Stomach (tissue), 19 donors: ENCODE measurements at places on chromosomes 1 and 21. TPM values are rescaled to one million over a fixed set of nuclear protein-coding genes. Genes with fewer than 3 reads are reported as not detected.

- no peak for DNase-seq
These were observed 575.0 kb upstream of the CHRM3 start for GRCh38 chr1:238811211-238811879.

DNA sequence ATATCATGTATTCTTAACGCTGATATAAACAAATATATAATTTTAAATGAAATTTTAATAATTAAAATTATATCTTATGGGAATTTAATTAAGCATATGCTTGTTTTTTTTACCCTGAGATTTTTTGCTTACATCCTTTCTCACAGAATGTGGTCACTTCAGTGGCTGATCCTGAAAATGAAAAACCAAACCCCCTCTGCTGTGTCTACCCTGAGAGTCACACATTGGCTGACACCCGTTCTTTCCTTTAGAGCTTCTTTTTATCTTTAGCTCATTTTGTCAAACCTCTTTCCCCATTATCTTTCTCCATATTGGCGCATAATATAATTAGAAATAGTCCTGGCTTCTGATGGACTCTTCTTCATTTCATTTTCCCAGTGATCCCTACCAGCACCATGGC, 10.8 kb upstream of the CACYBP start:
- DNase-seq: no peak

GRCh38 chr21:35699361-35699760, 361.0 kb downstream of the SETD4 start:
- DNase-seq: no peak

DNA sequence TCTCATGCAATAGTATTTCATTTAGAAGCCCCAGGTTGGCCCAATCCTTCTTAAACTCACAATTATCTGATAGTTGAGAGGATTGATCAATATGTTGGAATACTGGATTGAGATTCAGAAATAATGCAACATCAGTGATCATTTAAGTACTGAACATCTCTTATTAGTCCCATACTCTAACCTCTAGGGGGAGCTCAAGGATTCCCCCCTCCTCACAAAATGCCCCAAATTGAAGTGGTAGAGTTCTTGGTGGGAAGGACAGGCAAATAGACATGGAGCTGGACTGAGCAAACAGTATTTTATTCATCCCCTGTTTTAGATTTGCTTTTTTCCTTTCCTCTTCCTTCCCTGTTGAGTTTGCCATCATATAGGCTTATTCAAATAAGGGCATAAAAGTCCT, 62.8 kb downstream of the NGF start:
- no peak for DNase-seq

DNA sequence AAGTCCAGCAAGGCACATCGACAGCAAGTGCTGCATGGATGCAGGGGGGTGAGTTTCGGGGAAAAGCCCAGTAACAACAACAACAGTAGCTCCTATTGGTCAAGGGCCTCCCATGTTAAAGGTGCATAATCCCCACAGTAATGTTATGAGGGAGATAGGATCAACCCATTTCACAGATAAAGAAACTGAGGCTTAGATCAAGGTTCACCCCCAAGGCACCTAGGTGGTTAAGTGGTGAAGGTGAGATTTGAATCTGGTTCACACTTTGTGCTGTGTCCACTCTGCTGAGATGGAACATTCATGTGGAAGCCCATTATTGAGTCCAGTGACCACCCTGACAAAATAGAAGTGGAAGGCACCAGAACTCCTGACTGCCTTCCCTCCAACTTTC, 24.9 kb downstream of the PHGDH start:
- DNase-seq: no peak

GRCh38 chr1:24849672-24850295, 80.3 kb downstream of the RUNX3 start:
- DNase-seq: peak; percentile 25

DNA sequence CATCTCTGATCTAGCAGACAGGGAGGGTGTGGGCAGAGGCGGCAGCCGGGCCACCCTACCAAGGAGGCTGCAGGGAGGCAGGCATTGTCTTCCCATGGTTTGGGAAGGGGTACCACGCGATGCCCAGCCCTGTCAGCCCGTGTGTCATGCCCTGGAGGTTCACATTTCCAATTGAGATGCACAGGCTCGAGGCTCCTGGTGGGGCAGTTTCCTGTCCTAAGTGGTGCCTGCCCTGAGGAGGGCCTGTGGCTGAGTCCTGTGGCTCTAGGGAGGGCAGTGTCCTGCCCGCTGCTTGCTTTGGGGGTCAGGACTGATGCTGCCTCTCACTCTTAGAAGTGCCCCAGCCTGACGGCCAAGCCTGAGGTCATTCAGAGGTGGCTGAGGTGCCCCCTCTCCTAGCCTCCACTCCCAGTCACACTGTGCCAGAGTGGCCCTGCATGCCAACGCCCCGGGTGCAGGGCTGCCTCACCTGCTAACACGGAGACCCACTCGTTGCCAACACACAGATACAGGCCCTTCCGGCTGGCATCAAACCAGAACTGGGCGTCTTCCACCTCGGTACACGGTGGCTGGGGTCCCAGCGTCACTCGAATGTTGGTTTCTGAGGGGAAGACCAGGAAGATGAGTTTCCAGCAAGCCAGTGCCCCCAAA, 11.9 kb downstream of the KRTAP10-1 start:
- no peak for DNase-seq

- no peak for DNase-seq
These were observed 1.1 kb upstream of the ADIPOR1 start for GRCh38 chr1:202959276-202959620.

DNA sequence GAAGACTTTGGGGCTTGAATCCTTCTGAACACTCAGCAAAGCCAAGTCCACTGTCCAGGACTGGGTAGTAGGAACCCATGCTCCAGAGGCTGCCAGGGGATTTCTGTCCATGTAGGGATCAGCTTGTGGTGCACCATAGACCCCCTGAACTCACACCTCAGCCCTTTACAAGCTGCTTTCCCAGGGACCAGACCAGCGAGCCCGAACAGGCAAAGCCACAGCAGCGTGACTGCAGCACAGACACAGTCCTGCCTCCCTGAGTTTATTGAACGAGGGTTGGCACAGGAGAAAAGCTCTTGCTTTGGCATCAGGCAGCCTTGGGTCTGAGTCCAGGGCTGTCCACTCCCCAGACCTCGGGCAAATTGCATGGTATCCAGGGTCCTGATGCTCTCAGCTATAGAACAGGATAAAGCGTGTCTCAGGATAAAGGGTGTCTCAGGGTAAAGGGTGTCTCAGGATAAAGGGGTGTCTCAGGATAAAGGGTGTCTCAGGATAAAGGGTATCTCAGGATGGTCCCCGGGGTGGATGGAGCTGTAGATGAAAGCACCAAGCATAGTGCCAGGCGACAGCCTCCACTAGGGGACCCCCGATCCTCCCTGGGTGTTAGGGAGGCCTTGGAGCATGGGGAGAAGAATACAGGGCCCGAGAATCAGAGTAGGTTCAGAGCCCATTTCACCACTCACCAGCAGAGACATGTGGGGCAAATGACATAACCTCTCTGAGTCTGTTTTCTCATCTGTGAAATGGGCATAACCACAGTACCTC, 648.8 kb downstream of the NPHP4 start:
- DNase-seq: no peak

DNA sequence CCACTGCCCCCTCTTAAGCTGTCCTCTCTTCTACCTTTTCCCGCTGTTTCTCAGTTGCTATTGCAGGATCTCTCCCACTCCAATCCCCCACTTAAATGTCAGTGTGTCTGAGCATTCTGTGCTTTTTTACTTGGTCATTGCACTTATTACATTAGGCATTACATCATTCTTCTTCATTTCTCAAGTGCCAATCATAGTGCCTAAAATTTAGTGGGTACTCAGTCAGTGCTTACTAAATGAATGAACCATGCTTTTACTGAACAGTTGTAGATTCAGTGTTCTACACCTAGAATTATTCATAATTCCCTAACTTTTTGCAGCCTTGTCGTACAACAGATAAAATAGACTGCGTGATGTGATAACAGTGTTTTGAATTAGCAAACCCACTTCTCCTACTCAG, 19.4 kb downstream of the ARMH1 start:
- no peak for DNase-seq

- peak; percentile 34 for DNase-seq
These were observed 14.0 kb downstream of the GTF2B start for GRCh38 chr1:88877382-88877825.

- DNase-seq: peak; percentile 25
These were observed 22.1 kb downstream of the RRP1 start for GRCh38 chr21:43811262-43812105.

DNA sequence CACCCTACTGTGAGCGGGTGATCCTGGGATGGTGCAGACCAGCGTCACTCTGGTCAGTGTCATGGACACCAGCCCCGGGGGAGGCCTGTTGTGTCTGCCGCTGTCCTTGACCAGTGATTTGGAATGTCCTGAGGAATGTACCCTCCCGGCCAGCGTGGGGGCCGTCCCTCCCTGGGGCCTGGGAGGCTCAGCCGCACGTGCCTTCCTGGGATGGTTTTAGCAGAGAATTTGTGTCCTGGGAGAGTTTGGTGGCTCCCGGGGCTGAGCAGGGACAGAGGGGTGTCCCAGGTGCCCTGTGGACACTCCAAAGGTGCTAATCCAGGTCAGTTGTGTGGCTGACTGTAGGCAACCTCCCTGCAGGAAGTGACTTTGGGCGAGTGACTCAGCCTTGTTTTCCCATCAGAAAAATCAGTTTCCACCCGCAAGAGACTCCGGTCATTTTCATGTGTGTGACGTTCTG, 6.2 kb downstream of the ARHGEF16 start:
- DNase-seq: no peak

DNA sequence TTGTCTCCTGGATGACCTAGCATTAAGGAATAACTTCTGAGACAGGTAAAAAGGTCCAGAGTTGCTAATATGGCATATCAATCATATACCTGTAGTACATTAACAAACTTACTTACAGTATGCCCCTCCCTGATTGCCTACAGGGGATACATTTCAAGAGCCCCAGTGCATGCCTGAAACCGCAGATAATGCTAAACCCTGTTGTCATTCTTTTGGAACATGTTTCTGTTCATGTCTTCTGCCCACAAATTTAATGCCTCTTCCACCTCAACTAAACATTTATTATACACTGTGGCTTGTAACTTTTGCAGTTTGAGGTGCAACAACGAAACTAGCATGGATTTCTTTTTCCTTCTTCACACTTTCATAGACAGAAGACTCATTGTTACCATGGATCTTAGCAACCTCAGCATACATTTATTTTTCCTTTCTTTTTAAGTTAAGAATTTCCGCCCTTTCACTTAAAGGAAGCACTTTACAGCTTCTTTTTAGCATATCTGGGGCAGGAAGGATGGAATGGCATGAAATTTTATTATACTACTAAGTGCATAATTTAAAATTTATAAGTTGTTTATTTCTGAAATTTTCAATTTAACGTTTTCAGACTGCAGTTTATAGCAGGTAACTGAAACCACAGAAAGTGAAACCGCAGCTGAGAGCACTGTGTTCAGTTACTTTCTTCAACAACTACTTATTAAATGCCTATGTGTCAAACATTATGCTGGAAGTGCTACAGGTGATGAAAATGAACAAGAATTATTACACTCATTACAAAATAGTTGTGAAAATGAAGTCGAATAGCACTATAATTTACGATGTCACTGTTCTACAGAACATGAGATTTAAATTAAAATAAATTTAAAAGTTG, 25.3 kb downstream of the F13B start:
- no peak for DNase-seq

DNA sequence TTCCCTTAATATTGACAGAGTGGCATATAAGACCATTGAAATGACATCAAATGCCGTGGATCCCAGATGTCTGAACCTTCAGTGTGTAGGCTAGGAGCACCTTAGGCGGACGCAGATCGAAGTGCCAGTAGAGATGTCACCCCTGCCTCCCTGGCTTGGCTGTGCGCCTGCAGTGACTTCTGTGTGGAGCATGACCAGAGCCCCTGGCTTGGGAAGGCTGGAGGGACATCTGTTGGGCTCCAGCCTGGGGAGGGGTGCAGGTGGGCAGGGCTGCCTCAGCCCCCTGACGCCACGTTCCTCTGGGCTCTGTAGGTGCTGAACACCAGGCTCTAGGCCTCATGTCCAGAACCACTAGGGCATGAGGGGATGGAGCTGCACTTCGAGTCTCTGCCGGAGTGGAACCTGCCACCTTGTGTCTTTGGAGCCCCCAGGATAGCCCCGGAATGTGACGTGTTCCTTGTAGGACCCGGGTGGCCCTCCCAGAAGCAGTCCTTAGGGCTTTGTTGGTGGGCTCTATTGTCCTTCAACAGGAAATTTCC, 103.8 kb downstream of the ADARB1 start:
- no peak for DNase-seq

DNA sequence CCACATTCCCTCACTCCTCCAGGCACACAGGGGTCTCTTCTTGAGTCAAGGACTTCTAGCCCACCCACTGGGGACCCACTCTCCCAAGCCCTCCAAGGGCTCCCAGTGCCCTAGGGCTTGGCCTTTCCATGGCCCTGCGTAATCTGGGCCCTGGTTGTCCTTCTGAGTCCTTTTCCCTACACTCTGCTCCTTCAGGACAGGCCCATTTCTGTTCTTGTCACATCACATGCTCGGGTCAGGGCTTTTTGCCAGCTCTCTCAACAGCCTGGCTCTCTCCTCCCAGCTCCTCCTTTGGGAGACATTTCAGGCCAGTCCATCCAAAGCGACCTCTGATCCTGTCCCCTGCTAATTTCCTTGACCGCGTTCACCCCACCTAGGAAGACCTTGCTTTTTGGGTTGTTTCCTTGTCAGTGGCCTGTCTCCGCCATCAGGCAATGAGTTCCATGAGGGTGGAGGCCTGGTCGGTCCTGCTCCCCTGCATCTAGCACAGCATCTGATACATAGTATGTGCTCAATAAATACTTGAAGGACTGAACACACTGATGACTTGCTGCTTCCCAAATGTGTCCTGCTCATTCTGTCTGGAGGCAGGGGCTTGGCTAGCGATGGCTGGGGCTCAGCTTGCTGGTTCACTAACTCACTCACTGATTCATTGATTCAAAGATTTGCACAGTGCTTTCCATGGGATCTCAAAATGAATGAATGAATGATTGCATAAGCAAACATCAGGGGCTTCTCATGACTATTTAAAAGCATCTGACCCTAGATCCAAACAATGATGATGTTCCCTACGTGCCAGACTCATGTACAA, 44.8 kb downstream of the DHRS3 start:
- no peak for DNase-seq

- no peak for DNase-seq
These were observed 19.9 kb downstream of the WNT4 start for GRCh38 chr1:22123071-22123390.

GRCh38 chr1:150808121-150808520, at the start of gene CTSK:
Gene CTSK, minus strand, starts transcription at chr1:150808260. Its CDS starts 1,455 bp downstream, at chr1:150806805.
- DNase-seq: peak; percentile 52

CD34 gene
- 9.4 TPM for total RNA-seq

RSPO1 gene
- 0.92 TPM for total RNA-seq

AMY1C gene
- not detected for total RNA-seq

LYPD8 gene
- total RNA-seq: 48.4 TPM

SDE2 gene
- total RNA-seq: 9.0 TPM

MAN1C1 gene
- 5.8 TPM for total RNA-seq
